Mesendoderm (in vitro differentiated cells): ENCODE measurements at places on chromosomes 12 and 14.

DNA sequence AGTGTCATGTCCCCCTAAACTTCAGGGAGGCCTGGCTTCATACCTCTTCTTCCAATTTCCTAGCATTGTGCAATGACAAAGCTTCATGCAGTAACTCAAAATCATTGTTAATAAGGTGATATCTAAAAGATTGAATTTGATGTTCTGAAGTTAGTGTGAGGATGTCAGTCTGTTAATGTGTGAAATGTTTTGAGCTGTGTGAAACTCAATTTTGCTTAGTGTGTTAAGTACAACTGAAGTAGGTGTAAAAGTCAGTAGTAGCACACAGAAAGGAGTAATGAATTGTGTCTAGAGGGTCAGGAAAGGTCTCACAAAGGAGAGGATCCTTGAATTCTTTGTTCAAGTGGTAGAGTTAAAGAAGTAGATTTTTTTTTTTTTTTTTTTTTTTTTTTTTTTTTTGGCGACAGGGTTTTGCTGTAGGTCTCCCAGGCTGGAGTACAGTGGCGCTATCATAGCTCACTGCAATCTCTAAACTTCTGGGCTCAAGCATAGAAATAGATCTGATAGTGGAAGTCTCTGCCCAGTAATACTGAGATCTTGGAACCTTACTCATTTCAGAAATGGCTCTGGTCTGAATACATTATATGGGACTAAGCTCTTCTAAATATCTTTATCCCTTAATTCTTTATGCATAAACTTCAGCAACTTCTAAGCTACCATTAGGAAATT lies 63.9 kb downstream of the FUT8 start:
- no peak overlapping the region for H3K4me3 ChIP-seq
- H3K27me3 ChIP-seq = no peaks in the 10 kb centered on the region
- peaks cover 8% of the 10 kb centered on the region for H3K4me1 ChIP-seq
- no peak for DNase-seq

GRCh38 chr14:70713511-70713916 lies 71.8 kb downstream of the TTC9 start:
- H3K36me3 ChIP-seq = no peaks in the 10 kb centered on the region
- no peak overlapping the region for H3K4me3 ChIP-seq
- DNase-seq = peak; percentile 37
- no peaks in the 10 kb centered on the region for H3K27me3 ChIP-seq
- no peak overlapping the region for H3K27ac ChIP-seq

GRCh38 chr14:74882103-74882920 lies 596 bp downstream of the DLST start:
- peaks cover 10% of the 10 kb centered on the region for H3K4me1 ChIP-seq
- H3K4me3 ChIP-seq = peak overlapping the region; percentile 96
- peak; percentile 51 for DNase-seq
- H3K36me3 ChIP-seq = no peaks in the 10 kb centered on the region
- no peaks in the 10 kb centered on the region for H3K27me3 ChIP-seq

- no peaks in the 10 kb centered on the region for H3K27me3 ChIP-seq
- DNase-seq = no peak
- H3K4me3 ChIP-seq = no peak overlapping the region
- no peak overlapping the region for H3K27ac ChIP-seq
Observed at GRCh38 chr12:76883811-76884210, 5.0 kb upstream of the CSRP2 start.

GRCh38 chr12:60494244-60494643 lies 898.4 kb downstream of the SLC16A7 start:
- no peak overlapping the region for H3K27ac ChIP-seq
- peak; percentile 52 for DNase-seq
- H3K36me3 ChIP-seq = no peaks in the 10 kb centered on the region
- no peaks in the 10 kb centered on the region for H3K27me3 ChIP-seq
- H3K4me3 ChIP-seq = no peak overlapping the region
- no peaks in the 10 kb centered on the region for H3K4me1 ChIP-seq

DNA sequence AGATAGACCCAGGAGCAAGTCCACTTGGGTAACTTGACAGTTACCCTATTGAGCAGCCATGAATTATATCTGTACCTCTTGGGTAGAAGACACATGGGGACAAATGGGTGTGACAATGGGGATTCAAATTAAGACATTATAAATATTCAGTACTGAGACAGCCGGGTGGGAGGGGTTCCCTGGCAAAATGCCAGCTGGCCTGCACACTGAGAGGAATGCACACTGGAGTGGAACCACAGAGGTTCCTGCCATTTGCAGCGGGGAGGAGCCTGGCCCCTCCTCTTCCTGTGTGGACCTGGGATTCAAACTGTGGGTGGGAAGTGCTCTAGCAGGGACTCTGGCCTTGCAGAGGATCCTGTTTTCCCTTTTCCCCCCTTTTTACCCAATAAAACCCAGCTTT lies 118.7 kb upstream of the CDKN3 start:
- no peak overlapping the region for H3K27ac ChIP-seq
- H3K4me1 ChIP-seq = no peaks in the 10 kb centered on the region
- no peak for DNase-seq
- no peak overlapping the region for H3K4me3 ChIP-seq
- H3K27me3 ChIP-seq = no peaks in the 10 kb centered on the region

DNA sequence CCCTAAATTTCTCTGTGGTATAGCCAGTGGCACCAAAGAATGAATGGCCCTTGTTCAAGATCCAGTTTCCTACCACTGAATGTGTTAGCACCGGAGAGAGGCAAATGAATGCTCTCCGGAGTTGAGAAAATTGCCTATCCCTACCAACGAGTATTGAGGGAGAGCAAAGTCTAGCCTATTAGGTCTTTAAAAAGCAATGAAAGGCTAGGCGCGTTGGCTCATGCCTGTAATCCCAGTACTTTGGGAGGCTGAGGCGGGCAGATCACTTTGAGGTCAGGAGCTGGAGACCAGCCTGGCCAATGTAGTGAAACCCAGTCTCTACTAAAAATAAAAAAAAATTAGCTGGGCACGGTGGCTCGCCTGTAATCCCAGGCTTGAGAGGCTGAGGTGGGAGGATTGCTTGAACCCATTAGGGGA lies 898 bp upstream of the RAB15 start:
- no peaks in the 10 kb centered on the region for H3K36me3 ChIP-seq
- DNase-seq = no peak

GRCh38 chr14:65792208-65792905 lies 379.8 kb downstream of the FUT8 start:
- H3K4me3 ChIP-seq = no peak overlapping the region
- H3K36me3 ChIP-seq = no peaks in the 10 kb centered on the region
- no peaks in the 10 kb centered on the region for H3K27me3 ChIP-seq
- H3K4me1 ChIP-seq = peaks cover 6% of the 10 kb centered on the region

DNA sequence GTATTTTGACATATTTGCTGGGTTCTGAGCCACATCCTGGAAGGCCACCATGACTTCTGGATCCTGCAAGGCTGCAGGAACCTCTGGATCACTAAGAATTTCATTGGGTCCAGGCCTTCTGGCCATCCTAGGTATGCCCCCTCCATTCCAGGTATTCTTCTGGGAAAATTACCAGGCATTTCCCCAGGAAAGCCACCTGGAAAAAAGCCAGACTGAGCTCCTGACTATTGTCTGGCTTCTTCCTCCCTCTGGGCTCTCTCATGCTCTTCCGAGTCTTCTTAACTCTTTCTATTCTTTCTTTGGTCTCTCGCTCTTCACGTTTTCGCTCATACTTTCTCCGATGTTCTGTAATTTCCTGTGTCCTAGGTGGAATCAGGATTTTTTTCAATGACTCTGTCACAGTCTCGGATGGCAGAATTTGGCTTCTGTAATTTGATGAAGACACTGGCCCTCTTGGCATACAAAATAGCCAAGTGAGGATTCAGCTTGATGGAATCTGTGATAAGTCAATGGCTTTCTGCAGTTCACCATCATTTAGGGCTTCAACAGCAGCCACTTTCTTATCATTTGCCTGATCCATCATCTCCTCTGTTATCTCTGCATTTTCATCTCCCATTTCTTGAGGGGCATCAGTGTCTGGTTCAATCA lies 42.6 kb downstream of the ATP23 start:
- no peak overlapping the region for H3K27ac ChIP-seq
- DNase-seq = peak; percentile 25
- H3K36me3 ChIP-seq = no peaks in the 10 kb centered on the region
- H3K4me1 ChIP-seq = no peaks in the 10 kb centered on the region

DNA sequence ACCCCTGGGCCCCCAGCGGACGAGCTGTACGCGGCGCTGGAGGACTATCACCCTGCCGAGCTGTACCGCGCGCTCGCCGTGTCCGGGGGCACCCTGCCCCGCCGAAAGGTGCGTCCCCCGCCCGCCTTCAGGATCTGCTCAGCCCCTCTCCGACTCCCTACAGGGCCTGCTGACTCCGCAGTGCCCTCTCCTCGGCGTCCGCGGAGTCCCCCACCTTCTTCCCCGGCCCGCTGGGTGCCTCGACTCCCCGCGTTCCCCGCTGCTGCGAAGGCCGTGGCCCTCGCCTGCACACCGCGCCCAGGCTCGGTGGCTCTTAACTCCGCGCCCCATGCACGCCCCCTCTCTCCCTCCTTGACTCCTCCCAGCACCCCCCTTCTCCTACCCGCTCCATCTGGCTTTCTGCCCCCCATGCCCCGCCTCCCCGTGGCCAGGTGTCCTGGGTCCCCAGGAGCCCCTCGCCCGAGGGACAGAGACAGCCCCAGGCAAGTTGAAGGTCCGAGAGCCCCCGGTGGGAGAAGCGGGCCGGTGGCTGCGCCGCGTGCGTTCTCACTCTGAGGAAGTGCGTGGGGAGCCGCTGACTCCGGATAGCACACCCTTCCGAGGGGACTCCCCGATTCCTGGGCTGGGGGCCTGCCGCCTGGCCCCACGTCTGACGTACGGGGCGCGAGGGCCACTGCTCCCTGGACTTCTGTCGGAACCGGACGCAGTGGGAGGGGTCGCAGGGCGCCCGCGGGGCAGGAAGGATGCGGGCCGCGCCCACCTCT lies 594 bp downstream of the TAMALIN start:
- H3K27me3 ChIP-seq = no peaks in the 10 kb centered on the region
- no peak overlapping the region for H3K27ac ChIP-seq
- DNase-seq = no peak
- H3K4me3 ChIP-seq = peak overlapping the region; percentile 51
- peaks cover 2% of the 10 kb centered on the region for H3K4me1 ChIP-seq
- no peaks in the 10 kb centered on the region for H3K36me3 ChIP-seq

GRCh38 chr12:104790296-104791125 lies 167.6 kb downstream of the SLC41A2 start:
- no peak overlapping the region for H3K4me3 ChIP-seq
- no peaks in the 10 kb centered on the region for H3K27me3 ChIP-seq
- peaks cover 6% of the 10 kb centered on the region for H3K4me1 ChIP-seq
- DNase-seq = peak; percentile 60

DNA sequence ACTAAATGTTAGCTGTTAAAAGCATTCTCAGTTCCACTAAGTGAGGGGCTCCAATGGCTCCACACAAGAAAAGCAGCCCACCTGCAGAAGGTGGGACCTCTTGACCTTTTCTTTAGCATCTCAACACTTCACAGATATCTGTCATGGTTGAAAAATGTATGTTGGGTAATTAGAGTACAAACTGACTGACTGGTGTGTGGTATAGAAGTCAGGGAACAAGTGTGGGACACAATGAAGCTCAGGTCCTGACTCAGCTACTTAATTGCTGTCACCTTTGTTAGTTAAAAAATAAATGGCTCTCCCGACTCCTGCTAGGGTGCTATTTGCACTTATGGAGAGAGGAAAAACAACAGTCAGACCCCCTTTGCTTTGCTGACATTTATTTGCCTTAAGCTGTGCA lies 299.0 kb downstream of the TTC6 start:
- H3K27me3 ChIP-seq = no peaks in the 10 kb centered on the region
- H3K27ac ChIP-seq = no peak overlapping the region
- no peaks in the 10 kb centered on the region for H3K4me1 ChIP-seq

GRCh38 chr14:102675396-102675795 lies 82.9 kb downstream of the RCOR1 start:
- H3K27ac ChIP-seq = no peak overlapping the region
- H3K4me1 ChIP-seq = no peaks in the 10 kb centered on the region
- H3K27me3 ChIP-seq = no peaks in the 10 kb centered on the region
- H3K36me3 ChIP-seq = no peaks in the 10 kb centered on the region

- no peak for DNase-seq
- no peaks in the 10 kb centered on the region for H3K27me3 ChIP-seq
- H3K4me3 ChIP-seq = no peak overlapping the region
- H3K27ac ChIP-seq = no peak overlapping the region
Observed at GRCh38 chr12:95429172-95429510, 44.8 kb upstream of the METAP2 start.

GRCh38 chr14:96688629-96689028 lies 108.6 kb upstream of the VRK1 start:
- no peaks in the 10 kb centered on the region for H3K36me3 ChIP-seq
- no peaks in the 10 kb centered on the region for H3K27me3 ChIP-seq
- peaks cover 4% of the 10 kb centered on the region for H3K4me1 ChIP-seq
- no peak overlapping the region for H3K27ac ChIP-seq
- no peak overlapping the region for H3K4me3 ChIP-seq

DNA sequence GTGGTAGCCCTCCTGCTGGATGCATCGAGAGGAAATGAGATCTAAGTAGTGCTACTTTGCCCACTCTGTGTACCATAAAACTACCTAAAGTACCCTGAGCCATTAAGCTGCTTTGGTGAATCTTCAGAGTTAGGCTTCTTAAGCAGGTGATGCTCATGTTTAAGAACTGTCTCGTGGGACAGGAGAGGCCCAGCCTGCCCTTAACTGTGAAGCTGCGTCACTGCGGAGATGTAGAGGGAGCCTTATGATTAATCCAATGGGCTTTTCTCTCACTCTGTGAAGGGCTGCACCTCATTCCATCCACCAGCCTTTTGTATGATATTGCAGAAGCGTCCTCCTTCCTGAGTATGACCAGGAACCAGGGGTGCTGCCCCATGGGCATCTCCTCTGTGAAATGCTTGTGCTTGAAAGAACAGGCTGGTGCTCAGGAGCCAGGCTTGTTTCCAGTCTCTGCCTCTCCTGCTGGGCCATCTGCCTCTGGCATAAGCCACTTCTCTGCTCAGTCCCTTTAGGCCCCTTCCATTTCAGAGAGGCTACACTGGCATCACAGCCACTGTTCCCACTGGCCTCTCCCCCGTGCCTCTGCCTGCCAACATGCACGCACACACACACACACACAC lies 6.8 kb upstream of the CCDC177 start:
- no peak for DNase-seq
- H3K4me1 ChIP-seq = no peaks in the 10 kb centered on the region
- no peak overlapping the region for H3K27ac ChIP-seq
- no peaks in the 10 kb centered on the region for H3K36me3 ChIP-seq
- H3K4me3 ChIP-seq = no peak overlapping the region
- no peaks in the 10 kb centered on the region for H3K27me3 ChIP-seq

- no peaks in the 10 kb centered on the region for H3K27me3 ChIP-seq
Observed at GRCh38 chr12:93134893-93135285, 205.8 kb upstream of the EEA1 start.

DNA sequence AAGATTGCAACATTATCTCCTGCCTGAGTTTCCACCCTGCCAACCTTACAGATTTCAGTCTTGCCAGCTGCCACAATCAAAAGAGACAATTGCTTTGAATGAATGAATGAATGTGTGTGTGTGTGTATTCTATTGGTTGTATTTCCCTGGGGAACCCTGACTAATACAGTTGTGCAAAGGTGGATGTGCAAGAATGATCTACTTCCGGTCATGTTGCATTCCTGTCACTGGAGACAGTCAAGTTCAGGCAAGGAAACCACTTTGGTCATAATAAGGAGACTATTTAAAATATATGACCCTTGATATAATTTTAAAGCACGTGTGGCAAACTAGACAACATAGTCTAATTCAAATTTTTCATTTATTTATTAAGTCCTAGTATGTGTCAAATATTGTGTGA lies 13.1 kb downstream of the RERG start:
- peak; percentile 34 for DNase-seq
- H3K27ac ChIP-seq = no peak overlapping the region
- H3K4me1 ChIP-seq = no peaks in the 10 kb centered on the region
- no peaks in the 10 kb centered on the region for H3K27me3 ChIP-seq
